ENCODE measurements at places on chromosomes 4 and X.

DNA sequence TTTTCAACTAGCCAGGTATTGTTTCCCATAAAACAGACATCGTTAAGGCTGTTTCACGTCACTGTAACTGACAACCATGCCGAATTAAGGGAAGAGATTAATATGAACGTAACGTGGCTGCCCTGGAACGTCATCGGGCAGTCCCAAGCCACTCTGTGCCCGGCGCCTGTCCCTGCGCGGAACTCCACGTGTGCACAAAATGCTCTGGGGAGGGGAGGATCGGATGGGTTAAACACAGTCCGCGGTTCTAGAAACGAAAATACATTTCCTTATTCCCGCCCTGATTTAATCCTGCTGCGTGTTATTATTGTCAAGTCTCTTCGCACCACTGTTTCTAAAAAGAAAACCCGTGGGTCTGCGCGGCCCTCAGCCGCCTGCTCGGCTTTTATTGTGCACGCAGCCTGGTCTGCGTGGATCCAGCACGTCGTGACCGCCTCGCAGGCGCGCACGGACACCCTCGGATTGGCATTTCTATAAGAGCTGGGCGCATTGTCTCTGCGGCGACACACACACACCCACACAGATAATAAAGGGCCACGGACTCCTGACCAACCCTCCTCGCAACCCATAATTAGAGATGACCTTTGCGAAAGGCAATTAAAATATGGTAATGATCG, 69.6 kb upstream of the BCOR start:
- H3K4me1 ChIP-seq = peaks cover 23% of the 10 kb centered on the region
- H3K36me3 ChIP-seq = peaks cover 9% of the 10 kb centered on the region
- peaks cover 19% of the 10 kb centered on the region for H3K27me3 ChIP-seq
- no peak for DNase-seq

DNA sequence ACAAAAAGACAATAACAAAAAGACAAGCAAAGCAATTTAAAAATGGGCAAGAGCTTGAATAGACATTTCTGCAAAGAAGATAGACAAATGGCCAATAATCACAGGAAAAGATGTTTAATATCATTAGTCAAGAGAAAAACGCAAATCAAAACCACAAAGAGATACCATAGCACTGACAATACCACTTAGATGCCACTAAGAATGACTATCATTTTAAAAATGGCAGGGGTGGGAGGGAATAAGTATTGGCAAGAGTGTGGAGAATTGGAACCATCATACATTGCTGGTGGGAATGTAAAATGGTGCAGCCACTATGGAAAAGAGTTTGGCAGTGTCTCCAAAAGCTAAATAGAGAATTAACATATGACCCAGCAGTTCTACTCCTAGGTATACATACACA, 15.1 kb upstream of the EXOC1 start:
- H3K4me1 ChIP-seq = no peaks in the 10 kb centered on the region
- H3K36me3 ChIP-seq = peaks cover 2% of the 10 kb centered on the region
- no peak overlapping the region for H3K4me3 ChIP-seq
- DNase-seq = no peak
- H3K27ac ChIP-seq = no peak overlapping the region
- H3K27me3 ChIP-seq = no peaks in the 10 kb centered on the region

DNA sequence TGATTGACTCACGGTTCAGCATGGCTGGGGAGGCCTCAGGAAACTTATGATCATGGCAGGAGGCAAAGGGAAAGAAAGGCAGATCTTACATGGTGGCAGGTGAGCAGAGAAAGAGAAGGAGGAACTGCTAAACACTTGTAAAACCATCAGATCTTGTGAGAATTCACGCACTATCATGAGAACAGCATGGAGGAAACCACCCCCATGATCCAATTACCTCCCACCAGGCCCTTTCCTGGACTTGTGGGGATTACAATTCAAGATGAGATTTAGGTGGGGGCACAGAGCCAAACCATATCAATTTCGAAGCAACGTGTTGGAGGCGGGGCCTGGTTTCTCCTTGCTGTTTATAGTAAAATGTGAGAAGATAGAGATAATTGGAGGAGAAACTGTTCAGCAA, 167.4 kb downstream of the GABRB1 start:
- no peak overlapping the region for H3K4me3 ChIP-seq
- no peaks in the 10 kb centered on the region for H3K4me1 ChIP-seq
- no peak overlapping the region for H3K27ac ChIP-seq
- no peak for DNase-seq
- no peaks in the 10 kb centered on the region for H3K27me3 ChIP-seq

DNA sequence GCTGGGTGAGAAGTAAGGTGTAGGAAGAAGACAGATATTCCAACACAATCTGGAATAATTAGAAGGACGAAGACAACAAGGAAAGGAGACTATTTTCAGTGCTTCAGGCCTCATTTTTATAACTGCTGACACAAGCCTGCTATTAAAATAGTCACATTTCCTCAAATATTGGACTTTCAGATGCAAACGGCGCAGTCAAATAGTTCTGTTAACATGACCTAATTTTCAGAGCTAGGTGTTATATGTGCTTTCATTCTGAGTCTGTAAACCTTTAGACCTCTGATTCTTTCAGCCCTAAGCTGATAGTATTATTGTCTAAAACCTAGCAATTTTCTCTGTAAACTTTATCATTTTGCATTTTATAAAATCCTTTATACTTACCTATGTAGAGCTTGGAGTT, 261.5 kb downstream of the IL1RAPL1 start:
- H3K36me3 ChIP-seq = no peaks in the 10 kb centered on the region
- no peak overlapping the region for H3K27ac ChIP-seq
- H3K4me1 ChIP-seq = peaks cover 2% of the 10 kb centered on the region
- no peaks in the 10 kb centered on the region for H3K27me3 ChIP-seq

- no peaks in the 10 kb centered on the region for H3K4me1 ChIP-seq
- no peak for DNase-seq
- H3K27ac ChIP-seq = no peak overlapping the region
- H3K4me3 ChIP-seq = no peak overlapping the region
- H3K36me3 ChIP-seq = peaks cover 20% of the 10 kb centered on the region
Measured at GRCh38 chr4:48504352-48504751, 14.3 kb downstream of the ZAR1 start.

- peaks cover 5% of the 10 kb centered on the region for H3K4me1 ChIP-seq
- peaks cover 7% of the 10 kb centered on the region for H3K36me3 ChIP-seq
Measured at GRCh38 chr4:182491719-182492118, 248.5 kb downstream of the TENM3 start.

DNA sequence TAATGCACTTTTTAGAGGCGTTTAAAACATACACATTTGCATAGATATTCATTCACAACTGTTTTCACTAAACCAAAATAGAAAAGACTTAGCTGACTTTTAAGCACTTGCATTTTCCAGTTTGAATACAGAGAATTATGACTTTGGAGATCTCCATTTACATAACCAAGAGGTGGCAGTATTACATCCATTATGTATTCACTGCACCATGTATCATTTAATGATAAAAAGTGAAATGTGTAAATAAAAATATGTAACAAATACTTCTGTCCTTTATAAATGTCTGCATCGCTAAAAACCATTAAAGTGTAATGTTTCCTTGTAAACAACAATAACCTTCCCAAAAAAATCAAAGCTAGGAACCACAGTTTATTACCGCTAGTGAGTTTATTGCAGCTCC, 413.2 kb downstream of the FGF13 start:
- H3K36me3 ChIP-seq = no peaks in the 10 kb centered on the region
- no peak overlapping the region for H3K27ac ChIP-seq
- no peaks in the 10 kb centered on the region for H3K4me1 ChIP-seq
- no peaks in the 10 kb centered on the region for H3K27me3 ChIP-seq
- DNase-seq = no peak

GRCh38 chr4:87114245-87115062, 106.0 kb downstream of the KLHL8 start:
- H3K4me1 ChIP-seq = no peaks in the 10 kb centered on the region
- H3K27me3 ChIP-seq = no peaks in the 10 kb centered on the region
- peak; percentile 77 for DNase-seq
- peaks cover 25% of the 10 kb centered on the region for H3K36me3 ChIP-seq
- no peak overlapping the region for H3K4me3 ChIP-seq

DNA sequence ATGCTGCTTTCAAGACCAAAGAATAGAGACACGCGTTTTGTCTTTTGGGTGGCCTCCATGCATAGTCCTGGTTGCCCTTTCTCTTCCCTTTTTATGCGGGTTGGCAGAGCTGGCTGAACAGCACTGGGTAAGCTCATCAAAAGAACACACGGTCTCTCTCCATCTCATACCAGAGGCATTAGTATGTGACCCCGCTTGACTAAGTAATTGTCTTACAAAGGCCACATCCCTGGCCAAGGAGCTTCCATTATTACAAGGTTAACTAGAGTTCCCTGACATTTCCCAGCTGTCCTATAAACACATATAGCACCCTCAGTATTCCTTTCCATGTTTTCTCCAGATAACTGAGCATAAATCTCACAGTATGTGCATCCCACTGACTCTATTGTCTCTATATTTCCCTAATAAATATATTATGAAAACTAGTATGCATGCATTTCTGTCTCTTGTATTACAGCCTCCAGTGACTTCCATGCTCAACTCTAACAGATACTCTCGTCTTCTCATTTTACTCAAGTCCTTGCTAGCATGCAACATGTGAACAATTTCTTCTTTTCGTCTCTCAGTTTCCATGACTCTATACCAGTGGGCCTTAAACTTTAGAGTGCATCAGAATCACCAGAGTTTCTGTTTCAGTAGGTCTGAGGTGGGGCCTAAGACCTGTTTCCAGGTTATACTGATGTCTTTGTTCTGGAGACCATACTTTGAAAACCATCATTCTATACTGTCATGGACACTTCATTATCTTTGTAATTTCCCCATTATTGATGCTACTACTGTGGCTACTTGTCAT, 247.7 kb upstream of the ARSJ start:
- no peaks in the 10 kb centered on the region for H3K36me3 ChIP-seq
- no peak overlapping the region for H3K4me3 ChIP-seq
- DNase-seq = no peak
- no peaks in the 10 kb centered on the region for H3K4me1 ChIP-seq

- no peaks in the 10 kb centered on the region for H3K27me3 ChIP-seq
- H3K27ac ChIP-seq = no peak overlapping the region
- no peak for DNase-seq
- no peaks in the 10 kb centered on the region for H3K36me3 ChIP-seq
Measured at GRCh38 chr4:185945252-185945651, 123.7 kb upstream of the TLR3 start.

- DNase-seq = peak; percentile 45
- H3K4me3 ChIP-seq = no peak overlapping the region
- no peaks in the 10 kb centered on the region for H3K27me3 ChIP-seq
- peaks cover 13% of the 10 kb centered on the region for H3K4me1 ChIP-seq
- H3K27ac ChIP-seq = peak overlapping the region; percentile 51
- H3K36me3 ChIP-seq = peaks cover 6% of the 10 kb centered on the region
Measured at GRCh38 chr4:76588274-76588673, 153.2 kb downstream of the SHROOM3 start.

DNA sequence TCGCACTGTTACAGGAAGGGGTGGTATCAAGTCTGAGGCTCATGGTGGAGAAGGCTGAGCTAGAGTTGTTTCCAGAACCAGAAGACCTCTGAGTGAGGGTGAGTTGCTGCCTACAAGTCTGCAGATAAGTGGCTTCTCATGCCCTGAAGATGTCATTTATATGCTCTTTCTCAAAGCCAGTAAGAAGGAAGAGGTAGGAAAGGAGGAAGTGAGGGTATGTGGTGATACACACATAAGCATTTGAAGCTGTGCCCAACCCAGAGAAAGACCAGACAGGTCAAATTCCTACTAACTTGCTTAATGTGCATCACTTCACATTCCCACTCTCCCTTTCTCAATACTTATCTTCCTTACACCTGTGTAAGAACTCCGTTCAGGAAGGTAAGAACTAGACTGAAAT, at the start of gene PPBP:
Gene PPBP (minus strand): TSS at position 130 of the 400 bp plus-strand sequence. CDS start 87 bp downstream, at position 43.
- H3K4me3 ChIP-seq = no peak within 1 kb of the TSS
- H3K27me3 ChIP-seq = no peaks in the 10 kb centered on the region
- DNase-seq = no peak
- H3K27ac ChIP-seq = no peak within 1 kb of the TSS
- peaks cover 26% of the 10 kb centered on the region for H3K36me3 ChIP-seq
- no peaks in the 10 kb centered on the region for H3K4me1 ChIP-seq

DNA sequence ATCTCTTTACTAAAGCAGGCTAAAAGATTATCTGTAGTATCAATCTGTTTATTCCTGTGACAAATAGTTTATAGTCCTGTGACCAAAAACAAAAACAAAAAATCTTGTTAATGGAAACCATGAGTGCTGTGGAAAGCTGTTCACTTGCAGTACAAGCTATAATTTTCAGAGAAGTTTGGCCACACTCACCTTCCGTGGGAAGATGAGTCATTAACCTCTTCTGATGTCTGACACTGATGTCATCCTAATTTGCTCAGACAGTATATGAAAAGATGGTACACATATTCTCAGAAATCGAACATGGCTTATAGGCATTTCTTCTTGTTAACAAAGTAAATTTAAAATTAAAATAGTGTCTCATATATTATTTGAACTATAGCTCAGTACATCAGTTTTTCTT, 19.9 kb upstream of the ENPP6 start:
- no peak for DNase-seq
- H3K27ac ChIP-seq = no peak overlapping the region
- no peak overlapping the region for H3K4me3 ChIP-seq
- H3K4me1 ChIP-seq = no peaks in the 10 kb centered on the region
- no peaks in the 10 kb centered on the region for H3K36me3 ChIP-seq
- H3K27me3 ChIP-seq = no peaks in the 10 kb centered on the region

GRCh38 chr4:152620218-152620617, 59.6 kb downstream of the TMEM154 start:
- H3K27ac ChIP-seq = no peak overlapping the region
- no peaks in the 10 kb centered on the region for H3K27me3 ChIP-seq
- no peaks in the 10 kb centered on the region for H3K4me1 ChIP-seq
- DNase-seq = no peak
